ENCODE measurements at places on chromosomes 11 and 22.

- DNase-seq: no peak
These were observed 10.1 kb downstream of the CSRP3 start for GRCh38 chr11:19191530-19192169.

GRCh38 chr22:33354928-33355327, 296.7 kb upstream of the SYN3 start:
- no peak for DNase-seq

DNA sequence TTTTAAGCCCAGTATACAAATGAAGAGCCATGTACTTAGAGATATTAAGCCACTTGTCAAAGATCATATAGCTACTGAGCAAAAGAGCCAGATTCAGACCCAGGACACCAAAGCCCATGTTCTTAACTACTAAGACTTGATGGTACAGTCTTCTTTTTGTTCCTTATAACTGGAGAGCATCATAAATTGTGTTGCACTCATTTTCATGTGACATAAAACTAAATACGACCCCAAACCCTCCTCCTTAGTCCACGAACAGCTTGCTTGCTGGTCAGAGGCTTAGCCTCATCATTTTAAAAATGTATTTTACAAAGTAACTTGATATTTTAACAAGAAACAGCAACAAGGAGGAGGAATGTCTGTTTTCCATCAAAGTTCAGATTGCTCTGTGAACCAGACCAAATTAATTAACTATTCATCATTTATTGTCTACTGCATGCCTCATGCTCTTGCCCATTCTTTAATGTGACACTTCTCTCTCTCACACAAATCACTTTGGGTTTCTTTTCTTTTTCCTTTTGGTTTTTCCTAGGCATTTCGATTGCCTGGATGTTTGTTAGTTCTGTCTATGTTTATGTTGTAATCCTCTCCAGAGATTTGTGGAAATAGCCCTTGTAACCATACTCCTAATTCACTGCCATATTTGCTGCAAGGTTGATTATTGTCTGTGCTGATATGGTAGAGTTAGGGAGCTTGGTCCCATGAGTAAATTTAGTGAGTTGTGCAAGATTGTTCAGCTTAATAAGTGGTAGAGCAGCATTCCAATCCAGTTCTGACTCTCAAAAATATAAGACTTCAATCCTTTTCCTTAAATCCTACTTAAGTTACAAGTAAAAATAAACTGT, 8.4 kb upstream of the ARHGAP20 start:
- DNase-seq: no peak

DNA sequence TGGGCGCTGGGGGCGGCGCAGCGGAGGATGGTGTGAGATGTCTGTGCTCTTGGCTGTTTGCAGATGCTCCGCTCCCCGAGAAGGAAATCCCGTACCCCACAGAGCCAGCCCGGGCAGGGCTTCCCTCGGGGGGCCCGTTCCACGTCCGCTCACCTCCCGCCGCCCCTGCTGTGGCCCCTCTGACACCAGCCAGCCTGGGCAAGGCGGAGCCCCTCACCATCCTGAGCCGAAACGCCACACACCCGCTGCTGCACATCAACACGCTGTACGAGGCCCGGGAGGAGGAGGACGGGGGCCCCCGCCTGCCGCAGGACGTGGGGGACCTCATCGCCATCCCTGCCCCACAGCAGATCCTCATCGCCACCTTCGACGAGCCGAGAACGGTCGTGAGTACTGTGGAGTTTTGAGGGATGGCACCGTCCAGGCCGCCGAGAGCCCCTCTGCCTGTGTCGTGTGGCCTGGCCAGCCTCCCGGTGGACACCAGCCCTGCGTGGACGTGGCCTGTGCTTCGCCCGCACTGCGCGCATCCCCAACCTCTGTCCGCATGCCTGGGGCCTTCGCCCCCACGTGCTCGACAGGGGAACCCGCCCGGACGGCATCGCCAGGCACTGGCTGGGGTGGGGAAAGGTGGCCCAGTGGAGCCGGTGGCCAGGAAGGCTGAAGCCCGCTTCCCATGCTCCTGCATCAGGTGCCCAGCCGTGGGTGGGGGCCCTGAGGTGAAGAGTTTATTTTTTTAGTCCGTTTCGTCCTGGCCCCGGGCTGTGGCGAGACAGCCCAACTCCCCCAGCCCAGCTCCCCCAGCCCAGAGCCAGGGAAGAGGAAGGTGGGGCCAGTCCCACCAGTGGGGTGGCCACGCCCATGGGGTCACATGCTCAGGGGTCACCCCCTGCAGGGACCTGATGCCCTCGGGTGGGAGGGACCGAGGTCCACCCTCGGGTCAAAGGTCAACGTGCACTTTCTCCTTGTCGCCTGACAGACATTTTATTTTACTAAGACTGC, 6.5 kb upstream of the TRABD start:
- DNase-seq: no peak

GRCh38 chr11:67271541-67272284, 5.4 kb downstream of the GRK2 start:
- no peak for DNase-seq

DNA sequence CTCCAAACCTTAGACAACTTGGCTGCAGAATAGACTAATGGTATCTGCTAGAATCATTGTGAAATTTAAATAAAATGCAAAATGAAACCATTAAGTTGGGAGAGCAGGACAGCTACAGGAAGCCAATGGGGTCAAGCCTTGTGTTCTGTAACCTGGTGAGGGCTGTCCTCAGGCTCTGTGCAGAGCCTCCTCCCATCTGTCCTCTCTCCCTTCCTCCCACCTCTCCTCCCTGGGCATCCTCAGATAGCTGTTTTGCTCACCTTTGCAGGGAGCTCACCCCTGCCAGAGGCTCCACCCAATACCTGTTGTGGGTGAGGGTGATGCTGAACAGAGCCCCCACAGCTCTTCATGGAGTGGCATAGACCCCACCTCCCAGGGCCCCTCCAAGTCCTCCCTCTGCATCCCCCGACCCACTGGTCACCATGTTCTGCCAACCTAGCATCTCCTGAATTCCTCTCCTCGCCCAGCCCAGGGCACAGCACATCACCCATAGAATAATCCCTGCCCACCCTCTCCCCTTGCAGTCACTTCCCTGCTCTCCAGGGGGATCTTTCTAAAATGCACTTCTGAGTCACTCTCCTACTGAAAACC, 100.3 kb downstream of the PDE2A start:
- no peak for DNase-seq

GRCh38 chr11:117761993-117762392, 35.0 kb downstream of the DSCAML1 start:
- no peak for DNase-seq
